ENCODE measurements at places on chromosomes 7 and 10. TPM values are rescaled to one million over a fixed set of nuclear protein-coding genes. Genes with fewer than 3 reads are reported as not detected.

Gene MYO1G
- total RNA-seq, result 0.77 TPM

Gene PVRIG
- not detected for total RNA-seq

Gene TAS2R3
- 0.41 TPM for total RNA-seq

Gene NRCAM
- 0.14 TPM for total RNA-seq

Gene CNNM1
- 0.19 TPM for total RNA-seq

Gene LIPN
- not detected for total RNA-seq

Gene AKR1C8
- total RNA-seq, result 0.22 TPM

Gene LRIT1
- not detected for total RNA-seq

Gene OR2A7
- total RNA-seq, result 0.16 TPM

Gene CLDN12
- total RNA-seq, result 40.3 TPM

Gene SGCE
- 20.1 TPM for total RNA-seq

Gene FAM25G
- not detected for total RNA-seq

Gene CYP2W1
- not detected for total RNA-seq

Gene NAT16
- not detected for total RNA-seq

Gene BLNK
- total RNA-seq, result 1.4 TPM

Gene CPA2
- total RNA-seq, result not detected

Gene LRRC17
- 2.3 TPM for total RNA-seq

Gene ZNF503
- 5.9 TPM for total RNA-seq

Gene FAM20C
- 22.2 TPM for total RNA-seq

Gene HKDC1
- total RNA-seq, result not detected

Gene SPDYE2B
- total RNA-seq, result not detected

Gene DLG5
- total RNA-seq, result 8.9 TPM

Gene GRID2IP
- not detected for total RNA-seq

Gene PURB
- total RNA-seq, result 13.1 TPM

Gene SP8
- not detected for total RNA-seq

Gene FAM25A
- not detected for total RNA-seq

Gene SBDS
- 211 TPM for total RNA-seq

Gene ANKRD2
- 969 TPM for total RNA-seq

Gene GBF1
- 43.2 TPM for total RNA-seq

Gene SPDYE9
- not detected for total RNA-seq

Gene STEAP1
- 1.2 TPM for total RNA-seq

Gene WASHC2A
- total RNA-seq, result 45.4 TPM

Gene MGAM2
- total RNA-seq, result not detected

Gene CELF2
- total RNA-seq, result 74.9 TPM

Gene NUB1
- 39.5 TPM for total RNA-seq

Gene CPVL
- total RNA-seq, result 86.3 TPM

Gene TRIM4
- 7.1 TPM for total RNA-seq

Gene ADIRF
- total RNA-seq, result 41.1 TPM

Gene RBM48
- total RNA-seq, result 14.1 TPM

Gene INPP5A
- 105 TPM for total RNA-seq

Gene ITGA8
- 1.7 TPM for total RNA-seq

Gene TMEM229A
- total RNA-seq, result not detected

Gene SMNDC1
- total RNA-seq, result 24.1 TPM

Gene HYAL4
- total RNA-seq, result not detected

Gene PPP1R9A
- total RNA-seq, result 27.6 TPM

Gene TYSND1
- total RNA-seq, result 6.4 TPM

Gene ACTR3C
- total RNA-seq, result 5.1 TPM

Gene TEX36
- total RNA-seq, result not detected

Gene ZNF365
- 0.60 TPM for total RNA-seq

Gene HTRA1
- 62.6 TPM for total RNA-seq

Gene CRHR2
- total RNA-seq, result 0.19 TPM

Gene ZNF479
- total RNA-seq, result not detected

Gene ZNF853
- 15.0 TPM for total RNA-seq

Gene ASB13
- 15.6 TPM for total RNA-seq

Gene CNTNAP2
- total RNA-seq, result 0.99 TPM
